Cardiac fibroblast (primary cell): ENCODE measurements at places on chromosomes 4 and X.

GRCh38 chr4:18880871-18881270, 859.3 kb upstream of the LCORL start:
- DNase-seq = no peak

GRCh38 chr4:164997324-164997723, 19.9 kb upstream of the TRIM61 start:
- DNase-seq = peak; percentile 5

GRCh38 chr4:41216294-41217019, 2.1 kb upstream of the APBB2 start:
- peak; percentile 76 for DNase-seq

DNA sequence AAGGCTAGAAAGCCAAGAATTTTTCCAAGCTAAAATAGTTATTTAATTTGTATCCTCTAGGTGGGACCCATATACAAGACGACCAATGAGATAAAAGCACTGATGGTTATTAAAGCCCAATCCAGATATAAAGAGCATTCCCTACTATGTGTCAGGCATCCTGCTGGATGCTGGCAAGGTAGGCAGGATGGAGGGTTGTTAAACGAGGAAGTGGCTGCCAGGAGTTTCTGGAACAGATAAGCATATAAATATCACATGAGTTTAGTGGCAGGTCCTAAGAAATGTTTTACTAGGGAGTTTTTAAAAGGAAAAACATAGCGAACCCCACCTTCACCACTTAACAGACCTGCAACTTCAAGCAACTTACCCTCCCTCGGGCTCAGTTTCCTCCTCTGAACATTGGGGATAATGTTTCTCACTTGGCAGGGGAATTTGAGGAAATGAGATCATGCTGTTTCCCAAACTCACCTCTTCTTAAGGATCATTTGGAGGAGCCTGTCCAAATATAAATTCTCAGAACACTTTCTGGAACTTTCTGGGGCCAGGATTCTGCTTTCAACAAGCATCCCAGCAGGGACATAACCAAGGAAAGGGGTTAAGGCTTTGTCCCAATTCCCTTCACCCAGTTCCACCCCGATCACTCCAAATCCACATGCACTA, 94.3 kb upstream of the LDB2 start:
- peak; percentile 3 for DNase-seq

DNA sequence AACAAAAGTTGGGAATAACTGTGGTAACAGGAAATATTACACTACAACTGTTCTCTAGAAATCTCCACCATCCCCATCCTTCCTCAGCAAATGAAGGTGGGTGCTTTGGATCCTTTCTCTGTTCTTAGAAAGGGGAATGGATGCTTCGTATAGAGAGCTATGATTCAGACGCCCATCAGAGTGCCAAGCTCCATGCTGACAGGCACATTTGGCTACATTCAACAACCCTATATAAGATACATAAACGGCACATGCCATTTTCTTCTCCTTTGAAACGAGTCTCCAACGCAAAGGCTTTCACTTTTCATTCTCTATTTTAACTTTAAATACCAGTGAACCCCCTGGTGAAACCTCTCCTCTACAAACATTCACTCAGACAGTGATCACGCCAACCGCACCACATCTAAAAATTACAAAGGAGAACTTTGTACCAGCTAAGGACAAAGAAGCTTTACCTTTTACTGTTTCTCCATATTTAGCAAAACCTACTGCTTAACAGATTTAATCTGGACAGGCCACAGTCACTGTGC, 172.5 kb downstream of the TSPAN5 start:
- no peak for DNase-seq

DNA sequence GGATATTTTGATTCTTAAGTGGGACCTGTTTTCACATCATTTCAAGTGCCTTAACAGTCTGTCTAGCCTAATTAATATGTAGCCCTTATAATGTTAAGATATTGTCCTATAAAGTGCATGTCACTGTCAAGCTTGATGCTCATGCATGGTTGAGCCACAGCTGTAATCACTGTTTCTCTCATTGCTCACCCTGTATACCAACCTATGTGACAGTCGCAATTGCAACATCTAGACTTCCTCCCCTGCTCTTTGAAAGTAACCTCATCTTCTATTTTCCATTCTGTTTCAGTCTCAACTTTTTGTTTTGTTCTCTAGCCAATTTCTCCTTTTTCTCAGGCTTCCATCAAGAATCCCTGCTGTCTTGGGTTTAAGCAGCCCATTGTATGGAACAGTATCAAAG, 24.4 kb upstream of the MSL3 start:
- no peak for DNase-seq

- no peak for DNase-seq
Observed at GRCh38 chrX:129647418-129648410, 7.0 kb downstream of the APLN start.

DNA sequence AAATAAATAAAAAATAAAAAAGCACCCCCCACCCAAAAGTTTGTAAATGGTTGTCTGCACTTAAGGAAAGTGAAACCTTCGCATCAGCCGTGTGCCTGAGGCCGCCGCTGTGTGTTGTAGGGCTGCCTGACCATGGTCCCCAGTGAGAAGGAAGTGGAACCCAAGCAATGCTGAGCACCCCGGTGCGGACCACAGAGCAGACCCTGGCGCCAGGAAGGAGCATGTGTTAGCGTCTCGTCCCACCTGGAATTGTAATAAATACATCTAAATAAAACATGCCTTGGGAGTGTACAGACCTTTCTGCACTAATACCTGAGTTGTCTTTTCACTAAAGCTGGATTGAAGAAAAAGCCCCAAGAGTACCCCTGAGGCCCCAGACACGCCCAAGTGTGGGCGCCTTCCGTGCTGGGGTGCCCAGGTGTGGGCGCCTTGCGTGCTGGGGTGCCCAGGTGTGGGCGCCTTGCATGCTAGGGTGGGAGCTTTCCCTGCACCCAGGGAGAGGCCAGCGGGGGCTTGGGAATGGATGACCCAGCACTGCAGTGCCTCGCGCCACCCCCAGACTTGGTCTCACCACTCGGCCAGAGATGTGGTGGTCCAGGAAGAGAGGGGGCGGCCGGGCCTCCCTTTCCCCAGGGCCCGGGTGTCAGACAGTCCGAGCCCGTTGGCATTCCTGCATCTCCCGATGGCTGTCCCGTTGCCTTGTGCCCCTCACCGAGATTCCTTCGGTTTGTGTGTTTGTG, 33.7 kb downstream of the HTT-AS start:
- no peak for DNase-seq

DNA sequence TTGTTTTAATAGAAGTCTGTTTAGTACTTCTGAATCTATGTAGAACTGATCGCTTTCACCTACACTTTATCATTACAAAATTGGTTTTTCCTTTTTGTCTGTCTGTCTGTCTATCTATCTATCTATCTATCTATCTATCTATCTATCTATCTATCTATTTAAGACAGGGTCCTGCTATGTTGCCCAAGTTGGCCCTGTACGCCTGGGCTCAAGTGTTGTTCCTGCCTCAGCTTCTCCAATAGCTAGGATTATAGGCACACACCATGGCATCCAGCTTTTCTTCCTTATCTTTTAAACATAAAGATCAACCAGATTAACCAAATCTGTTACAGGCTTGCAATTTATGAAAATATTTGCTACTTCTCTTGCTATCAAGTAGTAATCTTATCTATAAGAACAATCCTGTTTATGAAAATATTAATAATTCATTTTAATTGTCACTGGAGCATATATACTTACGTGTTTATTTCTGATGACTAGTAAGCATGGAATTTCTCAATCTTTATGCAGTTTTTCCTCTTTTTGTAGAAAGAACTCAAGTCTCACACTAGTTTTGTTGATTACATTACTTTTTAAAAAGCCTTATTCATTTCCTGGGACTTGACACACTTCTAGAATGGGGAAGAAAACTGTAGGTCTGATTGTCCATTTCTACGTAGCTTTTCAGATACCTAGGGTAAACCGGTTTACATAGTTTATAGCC, 24.5 kb downstream of the KIAA0232 start:
- DNase-seq = peak; percentile 42

DNA sequence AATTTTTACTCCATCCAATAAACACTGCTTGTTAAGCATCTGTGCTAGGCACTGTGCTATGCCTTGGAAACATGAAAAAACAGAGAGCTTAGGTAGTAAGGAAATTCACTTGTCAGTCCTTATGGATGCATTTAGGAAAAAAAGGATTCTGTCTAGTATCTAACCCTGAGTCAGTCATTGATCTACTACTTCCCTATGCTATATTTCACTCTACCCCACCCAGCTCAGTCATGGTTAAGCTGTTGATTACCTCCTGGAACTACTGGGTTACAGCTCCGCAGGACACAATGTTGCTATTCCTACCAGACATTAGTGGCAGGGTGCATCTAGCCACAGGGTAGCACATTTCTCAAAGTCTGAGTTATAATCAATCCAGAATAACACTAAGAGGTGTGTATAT, 2.9 kb upstream of the USP53 start:
- DNase-seq = no peak

DNA sequence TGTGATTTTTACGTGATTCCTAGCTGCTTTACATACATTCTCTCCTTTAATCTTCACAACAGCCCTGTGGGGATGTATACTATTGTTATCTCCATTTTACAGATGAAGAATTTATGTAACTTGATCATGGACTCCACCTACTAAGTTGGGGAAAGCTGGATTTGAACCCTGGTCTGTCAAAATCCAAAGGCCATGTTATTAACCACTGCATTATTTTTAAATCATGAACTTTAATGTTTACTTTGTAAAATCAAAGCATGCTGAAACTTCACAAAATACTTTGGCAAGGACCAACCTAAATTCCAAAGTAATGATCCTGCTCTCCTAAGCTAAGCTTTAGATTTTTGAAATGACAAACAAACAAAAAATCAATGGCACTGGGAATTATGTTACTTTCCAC, 26.1 kb downstream of the FAM47E start:
- no peak for DNase-seq

DNA sequence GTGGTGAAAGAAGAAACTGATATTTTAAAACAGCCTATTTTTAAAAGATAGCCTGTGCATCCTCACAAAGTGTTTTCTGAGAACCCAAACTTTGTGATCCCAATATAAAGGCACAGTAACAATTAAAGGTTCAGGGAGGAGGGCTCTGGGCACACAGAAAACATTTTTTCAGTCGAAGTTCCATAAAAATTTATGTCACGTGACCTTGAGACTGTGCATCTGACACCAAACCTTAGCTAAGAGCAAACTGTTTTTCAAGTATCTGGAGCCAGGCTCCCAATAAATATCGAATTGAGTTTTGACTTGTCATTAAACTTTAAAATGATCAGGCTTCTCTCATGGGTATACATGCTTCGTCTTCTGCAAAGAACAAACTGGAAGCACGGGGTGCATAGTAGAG, 177.9 kb downstream of the BEND2 start:
- DNase-seq = no peak

DNA sequence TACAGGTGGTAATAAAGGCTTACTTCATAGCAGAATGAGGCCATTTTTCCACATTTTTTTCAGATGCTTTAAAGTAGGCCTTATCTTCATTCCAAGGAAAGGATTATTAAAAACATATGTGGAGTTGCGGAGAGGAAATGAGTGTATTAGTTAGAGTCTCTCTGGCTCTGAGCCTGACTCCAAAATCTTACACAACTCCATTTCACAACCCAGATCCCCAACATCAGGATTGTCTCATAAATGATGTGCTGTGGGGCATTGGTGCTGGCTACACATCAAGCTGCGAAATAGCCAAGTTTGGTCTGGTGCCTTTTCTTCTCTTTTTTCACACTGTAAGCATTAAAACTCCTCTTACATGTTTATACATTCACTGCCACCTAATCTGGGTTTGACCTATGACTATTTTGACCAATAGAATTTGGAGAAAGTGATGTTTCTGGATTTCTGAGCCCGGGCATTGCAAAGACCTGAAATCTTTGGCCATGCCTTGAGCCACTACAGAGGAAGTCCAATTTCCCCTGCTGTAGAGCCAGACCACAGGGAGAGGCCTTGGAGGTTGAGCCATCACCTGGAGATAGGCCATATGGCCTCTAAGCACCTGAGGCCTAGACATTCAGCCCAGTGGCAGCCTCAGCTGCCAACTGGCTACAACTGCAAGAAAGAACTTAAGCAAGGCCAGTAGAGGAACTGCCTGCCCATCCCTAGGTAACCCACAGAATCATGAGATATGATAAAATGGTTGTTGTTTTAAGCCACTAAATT, 16.7 kb upstream of the SOD3 start:
- peak; percentile 98 for DNase-seq

GRCh38 chr4:146349306-146349705, 135.0 kb downstream of the REELD1 start:
- DNase-seq = no peak

- DNase-seq = peak; percentile 61
Observed at GRCh38 chr4:125316791-125317524, 2.2 kb downstream of the FAT4 start.

GRCh38 chrX:7330556-7330955, 182.6 kb upstream of the PUDP start:
- DNase-seq = peak; percentile 23

GRCh38 chr4:150217192-150217591, 138.9 kb downstream of the DCLK2 start:
- DNase-seq = peak; percentile 76

DNA sequence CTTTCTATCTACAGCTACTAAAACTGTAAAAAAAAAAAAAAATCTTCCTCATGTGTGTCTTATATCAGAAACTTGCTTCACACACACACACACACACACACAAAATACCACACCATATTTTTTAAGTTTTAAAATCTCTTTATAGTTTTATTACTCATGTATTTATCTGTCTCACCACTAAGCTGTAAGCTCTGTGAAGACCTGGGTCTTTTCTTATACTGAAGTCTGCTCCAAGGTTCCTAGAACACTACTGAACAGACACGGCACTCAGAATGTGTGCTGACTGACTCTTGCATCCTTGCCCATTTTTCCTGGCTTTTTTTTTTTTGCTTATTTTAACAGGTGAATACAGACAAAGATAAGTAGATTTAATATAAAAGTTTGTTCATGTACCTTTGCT, 135.6 kb upstream of the CXXC4 start:
- no peak for DNase-seq

- no peak for DNase-seq
Observed at GRCh38 chr4:82774711-82775171, 23.9 kb downstream of the SCD5 start.

DNA sequence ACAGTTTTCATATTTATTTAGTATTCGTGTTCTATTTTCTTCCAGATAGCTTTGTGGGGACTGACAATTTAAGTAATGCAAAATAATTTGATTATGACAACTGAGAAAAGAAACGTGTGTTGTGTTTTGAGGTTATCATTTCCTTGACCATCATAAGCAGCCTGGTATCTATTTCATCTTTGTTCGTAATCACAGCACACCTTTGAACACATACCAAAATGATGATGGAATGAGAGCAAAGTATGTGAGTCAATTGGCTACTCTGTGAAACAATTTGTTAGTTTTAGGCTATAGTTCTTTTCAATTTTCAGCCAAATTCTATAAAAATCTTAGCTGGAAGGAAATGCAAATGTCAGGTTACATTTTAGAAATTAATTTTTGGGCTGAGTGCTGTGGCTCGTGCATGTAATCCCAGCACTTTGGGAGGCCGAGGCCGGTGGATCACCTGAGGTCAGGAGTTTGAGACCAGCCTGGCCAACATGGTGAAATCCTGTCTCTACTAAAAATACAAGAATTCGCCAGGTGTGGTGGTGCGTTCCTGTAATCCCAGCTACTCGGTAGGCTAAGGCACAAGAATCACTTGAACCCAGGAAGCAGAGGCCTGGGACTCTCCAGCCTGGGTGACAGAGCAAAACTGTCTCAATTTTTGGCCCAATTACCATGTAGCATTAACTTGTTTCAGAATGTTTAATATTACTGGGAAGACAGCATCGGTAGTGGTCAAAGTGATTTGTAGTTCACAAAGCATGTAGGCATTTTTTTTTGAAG, 1.1 kb upstream of the DUSP21 start:
- no peak for DNase-seq
